PC-9 (cell line): ENCODE measurements at places on chromosomes 2 and 18. TPM values are rescaled to one million over a fixed set of nuclear protein-coding genes. Genes with fewer than 3 reads are reported as not detected.

DNA sequence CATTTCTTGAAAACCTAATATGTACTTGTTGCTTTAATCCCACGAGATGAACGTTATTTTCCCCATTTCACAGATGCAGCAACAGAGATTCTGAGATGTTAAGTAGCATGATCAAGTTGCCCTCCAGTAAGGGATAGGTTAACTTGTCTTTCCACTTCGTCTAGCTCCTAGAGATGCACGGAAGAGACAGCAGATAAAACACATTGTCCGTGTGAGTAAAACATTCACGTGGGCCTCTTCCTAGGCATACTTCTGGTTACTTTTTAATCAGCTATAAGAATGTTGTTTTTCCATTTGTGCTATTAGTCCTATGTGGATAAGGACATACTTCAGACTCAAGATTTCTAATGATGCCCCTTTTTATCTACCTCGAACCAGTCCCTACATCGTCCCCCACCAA lies 1.2 kb upstream of the ARHGAP28 start:
- no peak for DNase-seq
- no peak overlapping the region for H3K27ac ChIP-seq
- H3K27me3 ChIP-seq: no peaks in the 10 kb centered on the region
- H3K4me3 ChIP-seq: no peak overlapping the region
- H3K36me3 ChIP-seq: no peaks in the 10 kb centered on the region

GRCh38 chr2:60581433-60582282 lies 28.2 kb upstream of the BCL11A start:
- no peak for DNase-seq
- H3K4me3 ChIP-seq: no peak overlapping the region
- peaks cover 100% of the 10 kb centered on the region for H3K27me3 ChIP-seq
- H3K27ac ChIP-seq: no peak overlapping the region
- H3K4me1 ChIP-seq: no peaks in the 10 kb centered on the region

DNA sequence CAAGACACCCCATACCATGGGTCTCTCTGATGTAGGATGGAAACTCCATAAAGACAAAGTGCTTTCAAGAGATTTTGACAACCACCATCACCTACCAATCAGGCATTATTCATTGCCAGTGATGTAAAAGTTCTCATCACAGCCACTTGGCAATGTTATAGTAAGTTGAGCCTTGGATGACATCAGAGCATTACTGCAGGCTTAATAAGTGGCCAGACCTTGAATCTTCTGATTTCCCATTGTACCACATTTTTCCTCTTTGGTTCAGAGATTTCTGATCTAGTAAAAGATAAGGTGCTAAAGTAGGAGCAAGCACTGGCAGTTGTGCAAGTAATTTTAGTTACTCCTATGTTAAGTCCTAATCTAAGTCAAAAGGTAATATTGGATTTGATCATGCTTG lies 36.5 kb downstream of the OSR1 start:
- H3K4me1 ChIP-seq: no peaks in the 10 kb centered on the region
- DNase-seq: no peak
- H3K27me3 ChIP-seq: no peaks in the 10 kb centered on the region
- no peak overlapping the region for H3K4me3 ChIP-seq

GRCh38 chr2:47016172-47016913 lies 100.7 kb upstream of the MCFD2 start:
- peaks cover 36% of the 10 kb centered on the region for H3K4me1 ChIP-seq
- 0 out of 2 replicates have a peak, but pooled peaks cover 4% of the 10 kb centered on the region for H3K36me3 ChIP-seq
- H3K27ac ChIP-seq: peak overlapping the region; percentile 86
- DNase-seq: peak; percentile 100
- no peak overlapping the region for H3K4me3 ChIP-seq
- H3K27me3 ChIP-seq: no peaks in the 10 kb centered on the region

- no peaks in the 10 kb centered on the region for H3K36me3 ChIP-seq
- H3K4me1 ChIP-seq: no peaks in the 10 kb centered on the region
- no peak overlapping the region for H3K4me3 ChIP-seq
- H3K27ac ChIP-seq: no peak overlapping the region
- DNase-seq: no peak
Measured at GRCh38 chr18:60875957-60876507, 457.2 kb upstream of the CDH20 start.

DNA sequence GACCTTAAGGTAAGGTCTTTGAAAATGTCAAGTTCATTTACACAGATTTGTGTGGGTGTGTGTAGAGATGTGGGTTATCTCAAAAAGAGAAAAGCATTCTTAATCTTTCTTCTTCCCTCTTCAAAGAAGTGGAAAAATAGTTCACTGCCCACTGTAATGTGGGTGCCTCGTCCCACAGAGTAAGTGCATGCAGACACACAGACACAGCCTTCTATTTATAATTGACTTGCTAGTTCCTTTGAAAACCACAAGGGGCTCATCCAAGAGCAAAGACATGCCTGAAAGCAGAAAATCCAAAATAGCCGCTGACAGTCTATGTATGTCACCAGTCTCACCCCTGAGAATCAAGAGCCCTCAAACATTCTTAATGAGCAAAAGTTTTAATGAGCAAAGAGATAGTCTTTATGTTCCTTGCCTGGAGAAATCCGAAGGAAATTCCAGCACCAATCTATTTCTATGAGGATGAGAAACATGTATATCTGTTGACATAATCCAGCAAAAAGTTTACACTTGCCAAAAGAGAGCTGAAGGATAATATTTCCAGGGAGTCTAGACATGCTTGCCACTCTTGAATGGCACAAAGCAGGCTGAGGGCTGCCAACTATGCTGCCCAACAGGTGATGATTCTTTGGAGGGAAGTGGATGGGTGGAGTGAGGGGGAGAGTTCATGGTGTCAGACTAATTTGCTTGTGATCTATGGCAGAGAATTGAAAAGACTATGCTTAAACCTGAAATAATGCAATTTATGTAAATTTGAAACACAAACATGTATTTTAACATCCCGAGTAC lies 93.9 kb downstream of the ACVR1 start:
- H3K36me3 ChIP-seq: no peaks in the 10 kb centered on the region
- no peak overlapping the region for H3K27ac ChIP-seq
- H3K4me1 ChIP-seq: no peaks in the 10 kb centered on the region
- DNase-seq: no peak

CYP20A1 gene
- 6.8 and 6.9 TPM in 2 replicates for total RNA-seq

PIKFYVE gene
- 11.7 and 14.6 TPM in 2 replicates for total RNA-seq

GRCh38 chr2:178422097-178422496 lies 28.9 kb downstream of the PRKRA start:
- DNase-seq: no peak
- no peak overlapping the region for H3K27ac ChIP-seq
- H3K27me3 ChIP-seq: no peaks in the 10 kb centered on the region

GRCh38 chr2:67498931-67499330 lies 101.8 kb downstream of the ETAA1 start:
- H3K36me3 ChIP-seq: no peaks in the 10 kb centered on the region
- H3K4me1 ChIP-seq: no peaks in the 10 kb centered on the region
- H3K27me3 ChIP-seq: no peaks in the 10 kb centered on the region
- H3K27ac ChIP-seq: no peak overlapping the region
- no peak for DNase-seq
- no peak overlapping the region for H3K4me3 ChIP-seq

LRRTM1 gene
- not detected in 2 replicates for total RNA-seq

PIAS2 gene
- 17.1 and 17.5 TPM in 2 replicates for total RNA-seq

- H3K27ac ChIP-seq: no peak overlapping the region
- DNase-seq: no peak
- peaks cover 6% of the 10 kb centered on the region; the same call in 1 of the 2 replicates for H3K4me1 ChIP-seq
- no peak overlapping the region for H3K4me3 ChIP-seq
Measured at GRCh38 chr2:108571286-108571685, 37.0 kb downstream of the LIMS1 start.

DNA sequence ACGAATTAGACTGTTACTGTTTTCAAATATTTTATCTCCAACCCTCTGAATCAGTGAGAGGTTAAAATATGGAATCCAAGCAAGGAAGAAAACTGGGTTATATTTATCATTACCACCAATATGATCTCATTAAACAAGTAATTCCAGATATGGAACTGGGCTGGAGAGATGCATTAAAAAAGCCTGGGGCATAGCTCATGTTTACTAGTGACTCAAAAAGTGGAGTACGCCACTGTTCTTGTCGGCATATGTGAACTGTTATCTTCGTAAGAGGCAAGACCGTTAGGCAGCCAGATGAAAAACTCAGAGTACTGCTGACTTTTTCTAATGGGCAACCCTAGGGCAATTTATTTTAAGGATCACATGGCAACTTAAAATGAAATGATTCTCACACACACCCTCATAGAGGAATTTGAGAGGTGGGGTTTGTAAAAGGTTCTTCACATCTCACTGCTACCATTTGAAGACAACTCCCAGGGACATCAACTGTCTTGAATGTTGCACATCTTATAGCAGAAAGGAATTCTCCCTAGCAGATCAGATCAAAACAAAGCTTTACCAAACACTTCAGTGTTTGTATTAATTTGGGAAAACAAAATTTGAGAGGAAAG lies 105.2 kb upstream of the TFCP2L1 start:
- H3K27me3 ChIP-seq: no peaks in the 10 kb centered on the region
- H3K4me1 ChIP-seq: no peaks in the 10 kb centered on the region
- no peak overlapping the region for H3K27ac ChIP-seq
- H3K36me3 ChIP-seq: peaks cover 34% of the 10 kb centered on the region

DNA sequence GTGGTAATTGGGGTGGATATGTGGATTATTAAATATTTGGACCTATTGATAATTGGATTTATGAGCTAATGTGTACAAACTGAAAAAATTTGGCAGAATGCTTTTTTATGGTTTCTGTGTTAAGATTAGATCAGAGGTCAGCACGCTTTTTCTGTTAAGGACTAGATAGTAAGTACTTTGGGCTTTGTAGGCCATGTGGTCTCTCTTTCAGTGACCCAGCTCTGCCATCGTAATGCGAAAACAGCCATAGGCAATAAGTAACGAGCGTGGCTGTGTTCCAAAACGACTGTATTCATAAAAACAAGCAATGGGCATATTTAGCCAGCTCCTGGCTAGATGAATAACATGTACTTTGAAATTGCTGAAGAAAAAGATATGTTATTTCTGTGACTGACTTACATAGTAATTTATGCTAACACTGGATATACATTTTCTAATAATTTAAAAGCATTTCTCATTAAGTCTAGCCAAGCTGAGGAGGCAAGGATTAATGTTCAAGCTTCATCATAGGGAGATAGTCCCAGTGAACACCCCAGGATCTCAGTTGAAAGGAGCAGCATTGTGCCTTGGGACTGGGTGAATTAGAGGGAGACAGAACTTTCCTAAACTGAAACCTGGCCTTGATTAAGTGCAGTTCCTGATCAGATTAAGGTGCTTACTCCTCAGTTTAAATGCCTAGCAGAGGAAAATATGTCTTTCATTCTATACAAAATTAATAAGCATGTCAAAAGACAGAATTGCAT lies 20.0 kb downstream of the CCDC138 start:
- no peak overlapping the region for H3K4me3 ChIP-seq
- H3K4me1 ChIP-seq: no peaks in the 10 kb centered on the region
- H3K36me3 ChIP-seq: peaks cover 16% of the 10 kb centered on the region
- H3K27ac ChIP-seq: no peak overlapping the region

GRCh38 chr2:120715941-120716340 lies 19.7 kb upstream of the GLI2 start:
- H3K4me3 ChIP-seq: no peak overlapping the region
- H3K27me3 ChIP-seq: peaks cover 49% of the 10 kb centered on the region
- H3K36me3 ChIP-seq: no peaks in the 10 kb centered on the region
- no peaks in the 10 kb centered on the region for H3K4me1 ChIP-seq
- DNase-seq: no peak

DNA sequence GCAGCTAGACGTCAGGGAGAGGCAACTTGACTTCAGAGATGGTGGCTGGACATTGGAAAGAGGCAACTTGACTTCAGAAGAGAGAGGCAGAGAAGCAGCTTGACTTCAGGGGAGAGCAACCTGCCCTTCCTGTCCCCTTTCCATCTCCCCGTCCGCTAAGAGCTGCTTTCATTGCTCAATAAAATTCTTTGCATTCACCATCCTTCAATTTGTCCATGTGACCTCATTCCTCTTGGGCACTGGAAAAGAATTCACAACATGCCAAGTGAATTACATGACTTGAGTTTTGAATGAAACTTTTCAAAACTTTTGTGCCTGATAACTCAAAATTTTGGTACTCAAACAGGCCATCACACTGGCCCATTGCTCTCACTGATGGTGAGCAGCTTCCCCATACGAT lies 158.9 kb downstream of the DPP4 start:
- H3K27ac ChIP-seq: no peak overlapping the region
- no peaks in the 10 kb centered on the region for H3K27me3 ChIP-seq
- no peak overlapping the region for H3K4me3 ChIP-seq
- DNase-seq: no peak
- H3K4me1 ChIP-seq: peaks cover 14% of the 10 kb centered on the region

GRCh38 chr2:234156326-234156725 lies 105.8 kb downstream of the SPP2 start:
- no peaks in the 10 kb centered on the region for H3K36me3 ChIP-seq
- no peaks in the 10 kb centered on the region for H3K27me3 ChIP-seq
- peaks cover 22% of the 10 kb centered on the region for H3K4me1 ChIP-seq
- H3K4me3 ChIP-seq: no peak overlapping the region
- no peak overlapping the region for H3K27ac ChIP-seq
- no peak for DNase-seq

DNA sequence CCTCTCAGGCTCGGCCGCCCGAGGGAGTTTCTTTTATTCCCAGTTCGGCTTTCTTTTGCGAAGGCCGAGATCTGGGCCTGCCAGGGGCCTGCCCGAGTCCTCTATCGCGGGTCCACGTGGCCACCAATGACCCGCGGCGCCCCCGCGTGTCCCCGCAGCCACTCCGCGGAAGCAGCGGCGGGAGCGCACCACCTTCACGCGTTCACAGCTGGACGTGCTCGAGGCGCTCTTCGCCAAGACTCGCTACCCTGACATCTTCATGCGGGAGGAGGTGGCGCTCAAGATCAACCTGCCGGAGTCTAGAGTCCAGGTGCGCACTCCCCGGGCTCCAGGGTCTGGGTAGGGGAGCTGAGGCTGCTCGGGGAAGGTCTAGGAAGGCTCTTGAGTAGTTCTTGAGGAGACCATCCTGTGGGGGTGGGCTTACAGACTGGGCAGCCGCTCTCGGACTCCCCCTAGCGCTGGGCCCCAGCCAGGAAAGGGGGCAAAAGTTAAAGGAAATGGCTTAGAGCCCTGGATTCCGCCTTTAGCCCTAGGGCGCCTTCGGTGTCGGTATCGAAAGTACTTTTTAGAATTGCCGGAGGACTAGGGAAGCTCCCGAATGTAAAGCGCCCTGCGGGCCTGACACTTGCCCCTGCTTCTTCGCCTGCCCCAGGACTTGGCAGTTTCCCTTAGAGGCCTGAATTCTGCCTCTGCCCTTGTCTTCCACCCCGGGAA lies 3.4 kb downstream of the OTX1 start:
- no peak overlapping the region for H3K27ac ChIP-seq
- H3K27me3 ChIP-seq: no peaks in the 10 kb centered on the region
- H3K36me3 ChIP-seq: no peaks in the 10 kb centered on the region

GRCh38 chr2:231611273-231612108 lies 18.8 kb downstream of the TEX44 start:
- H3K27me3 ChIP-seq: no peaks in the 10 kb centered on the region
- peaks cover 43% of the 10 kb centered on the region for H3K4me1 ChIP-seq
- DNase-seq: peak; percentile 78
- H3K27ac ChIP-seq: peak overlapping the region; percentile 98

- H3K4me1 ChIP-seq: no peaks in the 10 kb centered on the region
- no peaks in the 10 kb centered on the region for H3K27me3 ChIP-seq
- no peak overlapping the region for H3K4me3 ChIP-seq
- no peaks in the 10 kb centered on the region for H3K36me3 ChIP-seq
- H3K27ac ChIP-seq: no peak overlapping the region
Measured at GRCh38 chr2:25401307-25402026, 59.7 kb upstream of the DNMT3A start.

- no peak overlapping the region for H3K4me3 ChIP-seq
- H3K27me3 ChIP-seq: no peaks in the 10 kb centered on the region
- no peaks in the 10 kb centered on the region for H3K4me1 ChIP-seq
- no peak overlapping the region for H3K27ac ChIP-seq
- H3K36me3 ChIP-seq: no peaks in the 10 kb centered on the region
Measured at GRCh38 chr2:120926463-120927264, 191.0 kb downstream of the GLI2 start.
